ENCODE measurements at places on chromosomes 6 and 20.

DNA sequence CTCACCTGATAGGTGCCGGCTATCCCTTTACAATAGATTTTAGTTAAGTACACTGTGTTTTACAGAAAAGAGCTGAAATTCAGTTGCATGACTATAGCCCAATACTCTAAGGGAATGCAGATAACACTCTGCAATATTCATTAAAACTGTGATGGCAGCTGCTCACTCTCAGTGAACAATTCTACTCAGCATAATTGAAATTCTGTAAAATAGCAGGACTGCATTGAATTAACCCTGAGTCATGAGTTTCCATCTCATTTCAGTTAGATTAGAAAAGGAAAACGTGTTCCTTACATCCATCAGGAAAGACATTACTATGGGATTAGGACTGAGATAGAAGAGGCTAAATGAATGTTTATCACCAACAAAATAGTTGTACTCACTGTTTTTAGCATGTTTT is 613.3 kb upstream of the JAG1 start:
- DNase-seq: no peak

- DNase-seq: no peak
Measured at GRCh38 chr6:4664117-4664626, 112.0 kb upstream of the CDYL start.

DNA sequence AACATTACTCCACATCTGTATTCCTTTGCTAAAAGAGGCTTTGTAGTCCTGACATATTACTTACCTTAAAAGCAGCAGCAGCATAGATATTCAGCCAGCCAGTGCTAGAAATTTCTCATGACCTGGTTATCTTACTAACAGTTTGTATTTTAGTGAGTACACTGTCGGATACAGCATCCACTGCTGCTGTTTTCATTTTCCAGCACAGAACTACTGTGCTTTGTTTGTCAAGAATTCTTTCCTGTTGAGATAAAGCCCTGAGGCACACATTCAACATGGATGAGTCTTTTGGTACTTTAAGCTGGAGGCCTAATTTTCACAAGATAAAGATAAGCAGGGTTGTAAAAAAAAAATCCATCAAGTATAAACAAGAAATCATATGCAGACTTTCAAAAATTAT is 311.2 kb upstream of the OPRM1 start:
- DNase-seq: no peak

DNA sequence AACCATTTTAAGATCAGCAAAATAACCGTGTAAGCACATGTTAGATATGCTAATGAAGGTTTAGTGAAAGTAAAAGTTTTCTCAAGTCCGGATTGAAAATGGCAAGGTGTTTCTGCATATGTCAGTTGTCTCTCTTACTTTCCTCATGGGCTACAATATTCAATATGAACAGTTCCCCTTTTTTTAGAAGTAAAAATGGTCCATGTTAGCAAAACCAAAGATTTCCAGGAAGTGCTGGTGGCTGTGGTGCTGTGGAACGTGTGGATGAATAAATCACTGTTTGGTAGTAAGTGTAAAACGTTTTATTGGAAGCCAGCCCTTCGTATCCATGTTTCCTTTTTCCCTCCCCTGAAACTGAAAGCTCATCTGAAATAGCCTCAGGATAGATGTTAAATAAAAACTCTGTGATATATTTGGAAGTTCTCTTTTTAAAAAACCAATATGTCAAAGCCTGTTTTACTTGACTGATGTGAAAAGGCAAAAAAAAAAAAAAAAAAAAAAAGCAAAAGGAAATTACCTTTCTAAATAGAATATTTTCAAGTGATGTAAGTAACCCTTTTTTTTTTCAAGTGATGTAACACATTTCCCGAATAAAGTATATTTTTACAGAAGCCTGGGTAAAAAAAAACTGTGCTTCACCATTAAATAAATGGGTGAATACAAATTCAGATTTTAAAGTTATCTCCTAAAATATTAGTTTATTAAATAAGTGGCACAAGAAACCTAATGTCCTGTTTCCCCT is 41.9 kb downstream of the PLEKHG1 start:
- DNase-seq: no peak

GRCh38 chr20:4283016-4283415 is 267.7 kb upstream of the RNF24 start:
- DNase-seq: no peak

DNA sequence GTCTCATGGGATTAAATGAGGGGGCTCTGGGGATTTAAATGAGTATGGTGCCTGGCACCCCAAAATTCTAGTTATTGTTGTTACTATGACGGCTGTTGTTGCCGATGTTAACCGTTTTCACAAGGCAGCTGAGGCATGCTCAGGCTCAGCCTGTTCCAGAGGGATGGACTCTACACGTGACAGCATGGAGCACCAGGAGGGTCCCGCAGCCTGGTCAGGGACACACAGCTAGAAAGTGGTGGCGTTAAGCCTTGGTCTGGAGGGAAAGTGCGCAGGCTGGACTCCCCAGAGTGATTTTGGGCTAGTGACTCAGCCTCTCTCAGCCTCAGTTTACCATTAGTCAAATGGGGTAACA is 7.0 kb downstream of the FAM110A start:
- no peak for DNase-seq

DNA sequence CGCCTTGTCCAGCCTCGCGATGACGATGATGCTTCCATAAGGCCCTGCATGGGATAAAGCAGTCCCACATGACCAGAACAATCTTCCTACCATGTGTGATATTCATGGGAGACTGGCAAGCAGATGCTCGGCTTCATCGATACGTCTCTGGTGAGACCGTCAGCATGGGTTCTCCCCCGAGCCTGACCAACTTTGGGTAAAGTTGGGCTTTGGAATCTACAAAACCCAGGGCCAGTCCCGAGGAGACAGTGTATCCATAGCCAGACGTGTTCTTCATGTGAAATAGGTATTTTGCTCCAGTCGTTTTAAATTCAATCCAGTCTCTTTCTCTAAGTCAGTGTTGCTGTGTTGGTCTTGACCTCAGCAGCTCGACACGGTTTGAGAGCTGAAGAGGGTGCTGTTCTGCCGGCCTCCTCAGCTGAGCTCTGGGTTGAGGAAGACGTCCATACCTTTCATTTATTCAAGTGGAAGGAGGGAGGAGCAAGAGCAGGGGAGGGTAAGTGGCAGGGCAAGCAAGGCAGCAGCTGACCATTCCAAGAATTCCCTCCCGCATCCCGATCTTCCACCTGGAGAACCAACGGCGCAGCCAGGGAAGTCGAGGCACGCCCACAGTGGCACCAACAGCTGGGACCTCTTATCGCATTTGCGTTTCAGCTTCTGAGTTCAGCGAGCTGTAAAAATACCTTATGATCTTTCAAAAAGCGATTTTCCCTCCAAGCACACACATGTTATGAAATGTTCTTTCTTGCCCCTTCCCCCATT is 64.0 kb upstream of the THBS2 start:
- DNase-seq: no peak

DNA sequence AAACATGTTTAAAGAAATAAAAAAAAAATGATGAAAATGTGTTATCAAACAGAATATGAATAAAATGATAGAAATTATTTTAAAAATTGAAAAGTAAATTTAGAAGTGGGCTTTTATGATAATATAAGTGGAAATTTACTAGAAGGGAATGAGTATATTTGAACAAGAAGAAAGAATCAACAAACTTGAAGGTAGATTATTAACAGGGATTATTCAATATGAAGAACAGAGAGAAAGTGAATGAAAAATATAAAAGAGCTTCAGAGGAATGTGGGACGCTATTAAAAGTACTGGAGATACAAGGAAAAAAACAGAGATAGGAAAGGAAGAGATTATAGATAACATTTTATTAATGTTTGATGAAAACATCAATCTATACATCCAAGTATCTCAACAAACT is 1014.4 kb upstream of the CITED2 start:
- no peak for DNase-seq

DNA sequence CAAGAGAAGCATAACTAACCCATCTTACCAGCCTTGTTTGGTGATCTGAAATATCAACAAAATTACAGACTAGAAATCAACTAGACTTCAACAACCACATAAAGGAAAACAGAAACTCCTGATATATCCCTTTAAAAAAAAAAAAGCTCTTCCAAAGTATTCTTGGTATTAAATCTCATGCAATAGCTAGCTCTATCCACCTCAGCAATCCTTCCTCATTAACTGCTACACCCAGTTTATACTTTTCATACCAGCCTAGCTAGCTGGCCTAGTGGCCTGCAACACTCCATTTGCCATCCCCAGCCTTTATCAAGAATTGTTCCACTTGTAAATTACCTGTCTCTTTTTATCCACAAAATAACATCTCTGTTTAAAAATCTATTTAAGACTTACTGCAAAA is 69.0 kb downstream of the BACH2 start:
- no peak for DNase-seq

DNA sequence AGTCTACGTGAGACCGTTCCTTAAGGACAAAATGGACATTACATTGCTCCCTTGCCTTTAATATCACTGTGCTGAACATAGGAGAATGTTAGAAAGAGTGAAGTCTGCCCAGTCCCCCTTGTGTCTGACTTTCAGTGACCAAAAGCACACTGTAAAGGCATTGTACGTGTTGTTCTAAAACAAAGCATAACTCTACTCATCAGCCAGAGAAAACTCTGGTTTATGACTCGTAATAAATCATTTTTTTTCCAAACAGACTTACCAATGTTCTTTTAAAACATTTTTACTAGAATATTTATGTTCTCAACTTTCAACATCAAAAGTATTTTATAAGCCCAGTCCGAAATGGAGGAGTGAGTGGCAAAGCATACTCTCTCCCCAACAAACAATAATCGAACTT is 262.5 kb downstream of the GJA1 start:
- DNase-seq: no peak

- DNase-seq: no peak
Measured at GRCh38 chr6:148616841-148617240, 130.0 kb upstream of the UST start.

- no peak for DNase-seq
Measured at GRCh38 chr6:90677440-90677839, 90.6 kb upstream of the MAP3K7 start.

- no peak for DNase-seq
Measured at GRCh38 chr20:57124800-57125517, 141.5 kb downstream of the BMP7 start.

GRCh38 chr20:51204794-51205193 is 181.9 kb upstream of the KCNG1 start:
- DNase-seq: no peak

Measured in activated T-cell treated with anti-CD3 and anti-CD28 coated beads for 4 hours (primary cell).